ENCODE measurements at places on chromosomes 6 and 20. TPM values are rescaled to one million over a fixed set of nuclear protein-coding genes. Genes with fewer than 3 reads are reported as not detected.
A peak's percentile ranks its signal among the peaks of the same experiment; 100 is the strongest.

Gene C20orf141
- not detected for total RNA-seq

Gene COMMD7
- 26.5 TPM for total RNA-seq

Gene AVP
- total RNA-seq, result not detected

Gene NFATC2
- 20.0 TPM for total RNA-seq

DNA sequence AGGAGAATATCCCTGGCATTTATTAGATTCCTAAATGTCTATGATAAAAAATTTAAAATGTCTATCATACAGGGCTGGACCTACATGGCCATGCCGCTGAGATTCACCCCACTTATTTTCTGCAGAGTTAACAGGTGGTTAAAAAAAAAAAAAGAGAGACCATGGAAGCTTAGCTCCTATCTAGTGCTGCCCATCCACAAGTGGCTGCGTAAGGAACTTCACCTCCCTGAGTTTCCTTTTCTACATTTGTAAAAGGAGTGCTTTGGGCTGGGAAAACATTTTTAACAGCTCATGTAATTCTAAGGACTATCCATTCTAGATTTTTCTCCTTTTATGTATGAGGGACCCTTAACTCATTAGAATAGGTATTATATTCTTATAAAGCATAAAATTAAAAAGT, 534.1 kb downstream of the MMUT start:
- DNase-seq, result no peak

DNA sequence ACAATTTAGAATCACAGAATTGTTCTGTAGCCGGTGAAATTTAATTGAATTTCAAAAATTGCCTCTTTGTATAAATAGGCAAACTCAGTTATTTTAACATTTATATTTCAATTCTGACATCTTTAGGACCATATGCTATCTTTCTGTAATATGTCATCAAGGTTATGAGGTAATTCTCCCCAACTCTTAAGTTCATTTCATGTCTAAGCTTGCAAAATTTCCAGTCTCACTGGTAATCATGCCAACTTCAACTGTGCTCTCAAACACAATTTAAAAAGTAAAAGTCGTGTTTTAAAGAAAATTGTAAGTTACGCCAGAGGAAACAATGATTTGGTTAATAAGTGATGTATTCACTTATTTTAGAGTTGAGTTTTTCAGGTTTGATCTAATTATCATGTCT, 1.4 kb downstream of the NCOA7 start:
- DNase-seq, result no peak

DNA sequence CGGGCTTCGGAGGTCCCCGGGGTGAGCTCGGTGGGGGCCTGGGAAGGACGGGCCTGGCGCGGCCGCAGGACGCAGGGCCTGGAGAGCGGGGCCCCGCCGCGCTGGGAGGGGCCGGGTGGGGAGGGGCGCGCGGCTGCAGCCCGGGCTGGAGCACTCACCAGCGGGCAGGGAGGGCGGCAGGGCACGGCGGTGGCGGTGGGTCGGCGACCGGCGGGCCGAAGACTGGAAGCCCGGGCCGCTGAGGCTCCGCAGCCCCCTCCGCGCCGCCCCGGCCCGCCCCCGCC, at the start of gene GATA5:
GATA5 (minus strand) TSS at position 224 of the 284 bp plus-strand sequence. CDS start 474 bp downstream, outside the sequence.
- DNase-seq, result no peak

- no peak for DNase-seq
These were observed 14.7 kb downstream of the UBE2V1 start for GRCh38 chr20:50098259-50098658.

- DNase-seq, result no peak
These were observed 150.8 kb upstream of the RIPOR2 start for GRCh38 chr6:25086500-25087091.

- DNase-seq, result peak; percentile 97
These were observed 40.1 kb downstream of the ILRUN start for GRCh38 chr6:34656378-34657036.

GRCh38 chr6:142746524-142746923, 198.5 kb downstream of the HIVEP2 start:
- no peak for DNase-seq

DNA sequence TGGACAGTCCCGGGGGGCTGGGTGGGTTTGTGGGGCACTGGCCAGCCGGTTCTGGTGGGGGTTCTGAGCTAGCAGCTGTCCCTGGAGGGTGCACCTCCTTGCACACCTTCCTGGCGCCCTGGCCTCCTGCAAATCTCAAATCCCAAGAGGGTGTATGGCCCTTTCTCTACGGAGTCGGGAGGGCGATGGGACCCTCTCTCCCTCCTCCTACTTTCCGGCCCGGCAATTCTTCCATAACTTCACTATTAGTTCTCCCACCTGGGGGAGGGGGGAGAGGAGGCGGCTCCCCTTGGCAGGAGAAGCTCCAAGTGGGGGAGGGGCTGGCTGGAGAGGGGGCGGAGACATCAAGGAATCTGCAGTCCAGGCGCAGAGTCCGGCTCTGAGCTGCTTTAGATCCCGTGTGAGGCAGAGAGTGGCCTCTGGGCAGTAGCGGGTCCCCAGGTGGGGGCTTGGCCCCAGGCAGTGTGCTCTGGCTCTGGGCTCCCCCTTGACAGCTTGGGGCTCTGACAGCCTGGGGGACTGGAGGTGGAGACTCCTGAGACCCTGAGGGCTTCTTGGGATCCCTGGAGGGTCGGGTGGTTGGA, 1.4 kb upstream of the LAMA5 start:
- DNase-seq, result no peak

DNA sequence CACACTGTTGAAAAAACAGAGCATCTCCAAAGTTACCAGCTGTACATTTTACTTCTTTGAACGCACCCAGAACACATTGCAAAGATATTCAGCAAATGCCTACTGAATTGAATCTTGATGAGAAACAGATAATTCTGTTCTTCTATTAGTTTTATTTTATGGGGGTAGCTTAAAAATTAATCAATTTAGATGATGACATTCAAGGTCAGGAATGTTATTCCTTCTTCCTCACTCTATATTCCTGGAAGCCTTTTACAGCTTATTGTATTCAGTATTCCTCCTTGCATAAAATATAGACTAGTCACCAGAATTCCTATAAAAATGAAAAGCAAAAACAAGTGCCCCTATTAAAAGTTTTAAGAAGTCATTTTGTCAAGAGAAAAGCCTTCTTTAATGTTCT, 21.4 kb upstream of the GMDS start:
- DNase-seq, result no peak

Data from GM12878 (cell line).